Activated naive CD4-positive, alpha-beta T cell treated with anti-CD3 and anti-CD28 coated beads, Interleukin-2, amount 50 U/mL, for 72 hours (primary cell): ENCODE measurements at places on chromosomes 13 and 19.

DNA sequence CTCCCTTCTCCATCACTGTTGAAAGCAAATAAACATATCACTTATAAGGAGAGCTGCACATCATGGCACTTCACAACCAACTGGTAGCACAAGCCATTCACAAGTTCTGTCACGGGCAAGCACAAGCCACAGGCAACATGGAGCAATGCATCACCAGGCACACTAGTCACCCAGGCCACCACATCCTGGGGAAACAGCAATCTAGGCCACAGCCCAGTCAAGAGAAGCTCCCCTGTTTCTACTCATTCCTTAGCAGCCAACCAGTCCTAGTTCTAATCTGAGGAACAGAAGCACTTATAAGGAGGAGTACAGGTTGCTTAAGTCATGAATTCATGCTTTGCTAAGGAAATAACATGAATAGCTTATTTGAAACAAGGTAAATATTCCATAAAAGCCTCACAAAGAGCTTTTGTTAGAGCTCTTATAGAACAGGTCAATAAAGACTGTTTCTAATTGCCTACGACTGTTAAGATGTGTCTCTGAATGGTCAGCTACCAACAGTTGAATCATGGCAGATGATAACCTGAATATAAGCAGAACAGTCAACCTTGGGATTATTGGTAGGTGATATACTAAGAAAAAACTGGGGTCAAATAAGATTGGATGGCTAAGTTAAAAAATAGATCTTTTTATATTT is 169.0 kb downstream of the TBC1D4 start:
- peak; percentile 43 for DNase-seq

DNA sequence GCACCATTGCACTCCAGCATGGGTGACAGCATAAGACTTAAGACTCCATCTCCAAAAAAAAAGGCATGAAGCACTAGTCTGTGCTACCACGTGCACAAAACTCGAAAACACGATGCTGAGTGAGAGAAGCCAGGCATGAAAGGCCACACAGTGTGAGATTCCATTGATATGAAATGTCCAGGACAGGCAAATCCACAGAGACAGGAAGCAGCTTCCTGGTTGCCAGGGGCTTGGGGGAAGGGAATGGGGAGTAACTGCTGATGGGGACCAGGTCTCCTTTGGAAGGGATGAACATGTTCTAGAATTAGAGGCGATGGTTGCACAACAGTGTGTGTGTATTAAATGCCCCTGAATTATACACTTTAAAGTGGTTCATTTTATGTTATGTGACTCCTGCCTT is 15.9 kb upstream of the JUND start:
- DNase-seq: no peak

DNA sequence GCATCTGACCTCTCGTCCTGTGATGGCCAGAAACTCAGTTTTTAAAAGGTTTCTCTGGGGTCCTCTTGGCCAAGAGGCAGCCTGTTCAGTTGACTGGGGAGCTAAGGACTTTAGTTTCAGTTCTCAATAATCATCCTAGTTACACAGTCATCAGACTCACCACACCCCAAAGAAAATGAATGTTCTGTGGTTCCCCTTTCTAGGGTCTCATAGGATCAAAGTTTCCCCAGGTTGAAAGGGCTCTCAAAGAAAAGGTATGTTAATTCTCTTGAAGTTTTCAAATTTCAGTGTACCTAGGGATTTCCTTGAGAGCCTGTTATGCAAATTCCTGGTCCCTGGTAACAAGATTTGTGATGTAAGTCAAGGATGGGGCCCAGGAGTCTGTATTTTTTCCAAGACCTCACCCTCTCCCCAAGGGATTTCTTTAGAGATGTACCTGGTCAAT is 94.9 kb downstream of the FAM216B start:
- no peak for DNase-seq

- no peak for DNase-seq
Observed at GRCh38 chr13:23915308-23915707, 18.0 kb upstream of the C1QTNF9B start.

DNA sequence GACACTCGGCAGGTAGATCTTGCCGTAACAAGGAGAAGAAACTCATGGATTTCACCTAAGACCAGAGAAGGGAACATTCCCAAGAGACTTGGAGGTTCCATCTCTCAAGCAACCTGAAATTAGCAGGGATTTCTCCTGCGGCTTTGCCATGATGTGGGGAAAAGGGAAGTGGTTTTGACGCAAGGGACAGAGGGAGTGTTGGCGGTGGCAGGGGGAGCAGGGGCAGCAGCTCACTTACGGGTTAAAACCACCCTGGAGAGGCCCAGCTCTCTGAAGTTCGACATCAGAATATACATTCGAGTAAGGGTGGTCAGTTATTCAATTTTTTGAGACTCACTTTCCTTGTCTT is 76.1 kb upstream of the POMP start:
- no peak for DNase-seq

- DNase-seq: no peak
Observed at GRCh38 chr13:51684076-51684475, 99.8 kb downstream of the WDFY2 start.

- DNase-seq: no peak
Observed at GRCh38 chr19:39795001-39795400, 16.3 kb downstream of the LEUTX start.

GRCh38 chr19:16077984-16078758 is 1.9 kb downstream of the TPM4 start:
- DNase-seq: peak; percentile 22

- no peak for DNase-seq
Observed at GRCh38 chr13:50589651-50590054, 253.8 kb downstream of the DLEU7 start.

GRCh38 chr13:76798037-76798436 is 88.2 kb downstream of the KCTD12 start:
- DNase-seq: no peak

- DNase-seq: peak; percentile 26
Observed at GRCh38 chr19:3983936-3984583, 1.2 kb downstream of the EEF2 start.

DNA sequence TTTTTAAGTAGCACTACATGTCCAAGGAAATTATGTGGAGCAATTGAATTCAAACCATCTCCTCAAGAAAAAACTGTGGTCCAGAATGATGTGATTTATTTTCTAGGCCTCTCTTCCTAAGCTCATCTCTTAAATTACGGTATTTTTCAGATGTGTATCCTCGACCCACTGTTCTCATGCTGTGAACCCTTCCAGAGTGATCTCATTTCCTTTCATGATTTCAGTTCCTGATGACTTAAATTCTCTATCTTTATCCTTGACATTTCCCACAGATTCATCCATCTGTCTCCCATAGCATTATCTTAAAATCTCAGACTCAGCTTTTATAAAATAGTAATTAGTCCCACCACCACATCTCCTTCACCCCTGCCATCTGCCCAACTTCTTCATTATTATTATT is 117.6 kb upstream of the SPRY2 start:
- no peak for DNase-seq

GRCh38 chr13:111636804-111637203 is 316.4 kb downstream of the TEX29 start:
- DNase-seq: no peak

- no peak for DNase-seq
Observed at GRCh38 chr13:110503979-110504499, 57.5 kb downstream of the RAB20 start.

DNA sequence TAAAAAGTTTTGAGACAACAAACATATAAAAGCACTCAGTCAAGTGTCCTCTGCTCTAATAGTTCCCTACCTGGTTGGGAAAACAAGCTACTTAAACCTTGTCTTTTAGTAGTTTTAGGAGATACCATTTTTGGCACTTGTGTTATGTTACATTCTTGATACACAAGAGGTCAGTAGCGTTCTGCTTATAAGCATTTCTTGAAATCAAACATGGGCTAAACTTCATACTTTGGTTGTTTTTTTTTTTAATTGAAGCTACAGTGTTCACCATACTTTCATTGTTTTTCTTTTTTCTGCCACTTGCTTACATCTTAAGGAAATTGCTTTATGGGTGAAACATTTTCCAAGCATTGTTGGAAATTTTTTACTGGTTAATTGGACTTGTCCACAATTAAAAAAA is 12.9 kb downstream of the NHLRC3 start:
- no peak for DNase-seq

- no peak for DNase-seq
Observed at GRCh38 chr13:83765796-83766195, 116.5 kb downstream of the SLITRK1 start.

GRCh38 chr19:38784224-38784623 is 4.8 kb upstream of the LGALS7B start:
- no peak for DNase-seq

DNA sequence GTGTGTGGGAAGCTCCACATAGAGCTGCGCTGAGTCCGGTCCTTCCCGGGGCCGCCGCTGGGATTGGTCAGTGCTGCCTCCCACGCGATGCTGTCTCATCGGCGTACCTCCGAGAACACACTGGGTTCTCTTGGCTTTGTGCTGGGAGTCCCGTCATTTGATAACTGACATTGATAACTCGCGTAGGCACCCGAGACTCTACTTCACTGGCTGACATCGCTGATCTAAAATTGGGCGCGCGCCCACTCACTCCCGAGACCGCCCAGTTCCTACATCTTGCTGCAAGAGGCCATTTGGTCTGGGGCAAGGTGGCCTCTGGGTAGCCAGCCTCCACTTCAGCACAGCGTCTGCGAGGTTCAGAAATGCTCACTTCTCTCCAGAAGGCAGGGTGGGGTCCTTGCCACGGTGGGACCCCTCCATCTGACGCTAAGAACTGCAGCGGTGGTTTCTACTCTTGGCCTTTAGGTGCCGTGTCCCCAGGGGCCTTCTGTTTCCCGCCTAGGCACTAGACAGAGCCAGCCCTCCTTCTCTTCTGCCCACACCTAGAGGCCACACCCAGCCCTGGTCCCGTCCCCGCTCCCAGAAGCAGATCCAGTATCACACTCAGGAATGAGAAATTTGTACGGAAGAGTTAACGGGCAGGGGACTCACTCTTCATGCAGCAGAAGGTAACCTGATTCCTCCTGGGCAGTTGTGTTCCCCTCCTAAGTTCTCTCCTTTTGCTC is 40.7 kb upstream of the ATP11A start:
- DNase-seq: no peak

DNA sequence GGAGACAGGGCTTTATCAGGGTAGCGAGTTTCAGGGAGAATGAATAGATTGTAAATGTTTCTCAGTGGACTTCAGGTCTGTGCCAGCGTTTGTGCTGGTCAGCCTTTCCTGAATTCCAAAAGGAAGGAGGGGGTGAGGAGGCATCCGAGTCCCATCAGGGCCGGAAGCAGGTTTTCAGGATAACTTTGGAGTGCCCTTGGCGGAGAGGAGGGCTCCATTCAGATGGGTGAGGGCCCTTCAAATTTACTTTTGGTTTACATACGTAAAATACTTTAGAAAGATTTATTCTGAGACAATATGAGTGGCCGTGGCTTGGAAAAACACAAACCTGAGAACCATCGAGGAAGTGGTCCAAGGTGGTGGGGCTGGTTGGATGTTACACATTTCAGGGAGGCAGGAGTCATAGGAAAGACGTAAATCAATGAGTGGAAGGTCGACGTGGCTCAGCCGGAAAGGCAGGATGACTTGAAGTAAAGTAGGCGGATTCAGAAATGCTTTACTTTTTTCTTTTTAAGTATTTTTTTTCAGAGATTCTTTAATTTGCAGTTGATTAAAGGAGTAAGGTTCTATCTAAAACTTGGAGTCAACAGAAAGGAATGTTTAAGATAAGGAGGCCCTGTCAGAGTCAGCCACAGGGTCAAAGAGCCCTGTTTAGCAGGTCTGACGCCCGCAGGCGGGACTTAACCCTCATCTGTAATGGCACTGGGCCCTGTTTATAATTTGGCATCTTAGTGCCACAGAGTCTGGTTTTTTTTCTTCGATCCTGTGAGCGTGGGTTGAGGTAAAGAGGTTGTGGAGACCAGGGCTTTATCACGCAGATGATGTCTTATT is 32.8 kb downstream of the ATP11A start:
- no peak for DNase-seq

- DNase-seq: no peak
Observed at GRCh38 chr19:29766100-29766499, 45.7 kb upstream of the CCNE1 start.

GRCh38 chr13:36354842-36355623 is 8.8 kb upstream of the SPART start:
- DNase-seq: no peak

DNA sequence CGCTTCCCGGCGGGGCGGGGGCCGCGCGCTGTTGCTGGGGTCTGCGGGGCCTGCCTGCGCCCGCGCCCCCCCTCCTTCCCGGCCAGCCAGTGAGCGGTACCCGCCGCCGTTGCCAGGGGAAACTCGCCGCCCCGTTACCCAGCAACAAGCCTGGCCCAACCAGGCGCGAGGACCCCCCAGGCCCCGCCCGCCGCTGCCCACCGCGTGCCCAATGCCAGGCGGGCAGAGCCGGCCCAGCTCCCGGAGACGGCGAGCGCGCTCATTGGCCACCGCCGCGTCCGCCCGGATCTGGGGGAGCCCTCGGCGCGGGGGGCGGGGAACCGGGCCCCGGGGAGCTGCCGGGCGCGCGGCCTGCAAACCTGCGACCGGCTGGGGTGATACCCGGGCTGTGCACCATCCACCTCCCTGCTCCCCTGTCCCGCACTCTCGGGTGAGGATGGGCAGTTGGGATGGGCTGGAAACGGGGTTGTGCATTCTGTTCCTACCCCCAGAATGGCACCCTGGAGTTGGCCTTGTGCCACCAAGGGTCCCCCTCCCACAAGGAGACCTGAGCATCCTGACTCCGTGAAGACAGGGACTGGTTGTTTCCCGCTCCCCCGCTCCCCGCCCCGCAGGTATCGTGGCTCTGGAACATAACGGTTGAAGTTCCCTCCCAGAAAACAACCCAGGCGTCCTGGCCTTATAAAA is 8.8 kb upstream of the BBC3 start:
- DNase-seq: no peak

GRCh38 chr19:20926796-20927195 is 3.7 kb downstream of the ZNF85 start:
- no peak for DNase-seq

DNA sequence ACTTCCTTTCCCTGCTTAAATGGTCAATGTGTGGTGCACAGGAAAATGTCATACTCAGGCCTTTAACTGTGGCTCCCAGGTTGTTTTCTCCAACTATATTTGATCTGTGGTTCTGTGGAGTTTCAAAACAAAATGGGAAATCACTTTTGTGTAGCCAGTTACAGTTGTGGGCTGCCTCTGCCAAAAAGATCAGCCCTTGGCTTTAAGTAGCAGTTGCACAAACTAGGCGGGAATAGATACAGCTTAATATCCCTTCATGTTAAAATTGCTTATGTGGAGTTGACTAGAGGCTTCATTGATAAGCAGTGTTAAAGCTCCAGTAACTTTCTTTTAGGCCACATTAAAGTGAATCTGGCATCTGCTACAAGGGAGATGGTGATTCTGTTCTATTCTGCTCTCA is 284.8 kb downstream of the SHISA2 start:
- no peak for DNase-seq

GRCh38 chr13:97122381-97122996 is 99.6 kb upstream of the MBNL2 start:
- no peak for DNase-seq

GRCh38 chr13:23608701-23609413 is 38.6 kb downstream of the TNFRSF19 start:
- no peak for DNase-seq

GRCh38 chr19:51710163-51710562 is 13.6 kb downstream of the HAS1 start:
- DNase-seq: no peak
